ENCODE measurements at places on chromosomes 3 and 15. TPM values are rescaled to one million over a fixed set of nuclear protein-coding genes. Genes with fewer than 3 reads are reported as not detected.

Gene LARP6
- total RNA-seq: 0.26 TPM

Gene PLSCR5
- not detected for total RNA-seq

Gene CCR9
- total RNA-seq: 0.15 TPM

Gene CD200R1
- total RNA-seq: 6.7 TPM

Gene STXBP5L
- not detected for total RNA-seq

Gene ADAMTS7
- total RNA-seq: 1.2 TPM

Gene GRAMD2A
- 0.50 TPM for total RNA-seq

DNA sequence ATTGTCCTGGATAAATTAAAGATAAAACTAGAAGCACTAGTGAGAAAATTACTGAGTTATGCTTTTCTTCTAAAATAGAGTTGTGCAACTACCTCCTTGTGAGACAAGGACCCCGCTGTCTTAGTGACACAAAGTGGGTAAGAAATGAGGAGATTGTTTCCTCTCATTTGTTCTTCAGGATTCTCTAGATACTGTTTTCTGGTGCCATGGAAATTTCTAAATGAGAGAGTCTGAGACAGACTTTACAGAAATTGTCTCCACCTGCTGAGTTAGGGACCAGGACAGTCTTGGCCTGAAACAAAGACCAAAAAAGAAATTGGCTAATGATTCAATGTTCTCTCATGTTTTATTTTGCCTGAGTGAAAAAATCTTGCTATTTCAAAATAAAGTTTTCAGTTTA lies 427.5 kb downstream of the TUSC7 start:
- ATAC-seq: no peak

GRCh38 chr3:28280781-28281180 lies 39.4 kb downstream of the CMC1 start:
- no peak for ATAC-seq

- no peak for ATAC-seq
These were observed 234.4 kb upstream of the TPRG1 start for GRCh38 chr3:188937389-188937788.

GRCh38 chr3:152104847-152105415 lies 163.8 kb upstream of the MBNL1 start:
- no peak for ATAC-seq

DNA sequence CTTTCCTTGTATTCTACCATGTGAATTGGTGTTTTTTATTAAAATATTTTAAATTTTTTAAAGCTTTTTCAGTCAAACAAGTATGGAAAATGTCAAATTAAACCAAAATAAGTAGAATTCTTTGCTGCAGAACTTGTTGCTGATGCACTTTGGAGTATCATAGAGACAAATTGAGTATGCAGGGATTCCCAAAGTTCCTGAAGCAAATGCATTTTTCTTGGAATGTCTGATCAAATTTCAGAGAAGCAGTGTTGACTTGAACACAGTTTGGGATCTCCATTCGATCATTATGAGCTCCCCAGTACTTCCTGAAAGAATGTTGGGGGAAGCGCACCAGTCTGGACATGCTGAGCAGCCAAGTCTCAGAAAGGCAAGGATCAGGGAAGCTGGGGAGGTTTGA lies 517.8 kb upstream of the CFAP20DC start:
- ATAC-seq: no peak

- no peak for ATAC-seq
These were observed 905.8 kb downstream of the IGSF11 start for GRCh38 chr3:118128886-118129285.

DNA sequence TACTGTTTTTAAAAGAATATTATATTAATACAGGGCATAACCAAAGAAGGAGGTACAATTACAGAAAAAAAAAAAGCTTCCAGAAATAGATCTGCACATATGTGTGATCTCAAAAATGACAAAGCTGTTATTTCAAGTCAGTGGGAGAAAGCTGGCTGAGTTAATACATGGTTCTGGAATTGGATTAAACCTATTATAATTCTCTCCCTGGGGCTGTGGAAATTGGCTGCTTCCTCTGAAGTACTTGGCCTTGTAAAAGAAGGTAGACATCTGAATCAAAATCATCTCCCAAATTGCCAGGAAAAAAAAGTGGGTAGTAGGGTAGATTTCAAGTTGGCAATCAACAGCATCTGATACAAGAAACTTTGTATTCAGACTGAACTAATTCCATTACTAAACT lies 723.9 kb upstream of the ALCAM start:
- no peak for ATAC-seq

DNA sequence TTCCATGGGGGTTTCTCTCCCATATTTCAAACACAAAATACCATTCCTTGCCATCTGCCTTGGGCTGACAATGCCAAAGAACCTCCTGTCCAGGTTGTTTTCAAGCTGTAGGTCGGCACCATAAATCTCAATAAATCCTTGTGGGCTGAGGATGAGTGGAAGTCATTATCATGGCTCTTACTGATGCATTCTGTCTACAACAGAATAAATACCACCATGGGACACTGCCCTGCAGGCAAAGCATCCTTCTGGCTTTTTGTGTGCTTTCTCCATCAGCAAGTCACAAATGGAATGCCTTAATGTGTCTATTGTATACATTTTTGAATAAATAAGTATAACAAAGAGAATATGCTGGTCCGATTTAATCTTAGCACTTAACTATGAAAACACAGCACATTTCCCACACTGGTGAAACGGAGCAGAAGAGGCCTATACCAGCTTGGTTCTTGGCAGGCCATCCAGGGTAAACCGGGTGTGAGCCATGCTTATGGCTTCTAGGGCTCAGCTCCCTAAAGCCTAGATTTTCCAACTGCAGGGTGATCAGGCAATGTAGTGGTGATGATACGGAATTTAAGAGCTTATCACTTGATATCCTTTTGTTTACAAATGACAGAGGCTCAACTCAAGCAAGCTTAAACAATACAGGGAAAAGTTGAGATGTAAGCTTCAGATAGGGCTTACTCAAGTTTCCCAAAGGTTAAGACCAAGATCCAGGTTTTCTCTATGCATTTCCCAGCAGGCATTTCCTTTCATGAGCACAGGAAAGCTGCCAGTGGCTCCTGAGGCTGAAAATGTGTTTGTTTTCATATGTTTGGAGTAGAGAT lies 133.2 kb upstream of the LRTM1 start:
- ATAC-seq: no peak

DNA sequence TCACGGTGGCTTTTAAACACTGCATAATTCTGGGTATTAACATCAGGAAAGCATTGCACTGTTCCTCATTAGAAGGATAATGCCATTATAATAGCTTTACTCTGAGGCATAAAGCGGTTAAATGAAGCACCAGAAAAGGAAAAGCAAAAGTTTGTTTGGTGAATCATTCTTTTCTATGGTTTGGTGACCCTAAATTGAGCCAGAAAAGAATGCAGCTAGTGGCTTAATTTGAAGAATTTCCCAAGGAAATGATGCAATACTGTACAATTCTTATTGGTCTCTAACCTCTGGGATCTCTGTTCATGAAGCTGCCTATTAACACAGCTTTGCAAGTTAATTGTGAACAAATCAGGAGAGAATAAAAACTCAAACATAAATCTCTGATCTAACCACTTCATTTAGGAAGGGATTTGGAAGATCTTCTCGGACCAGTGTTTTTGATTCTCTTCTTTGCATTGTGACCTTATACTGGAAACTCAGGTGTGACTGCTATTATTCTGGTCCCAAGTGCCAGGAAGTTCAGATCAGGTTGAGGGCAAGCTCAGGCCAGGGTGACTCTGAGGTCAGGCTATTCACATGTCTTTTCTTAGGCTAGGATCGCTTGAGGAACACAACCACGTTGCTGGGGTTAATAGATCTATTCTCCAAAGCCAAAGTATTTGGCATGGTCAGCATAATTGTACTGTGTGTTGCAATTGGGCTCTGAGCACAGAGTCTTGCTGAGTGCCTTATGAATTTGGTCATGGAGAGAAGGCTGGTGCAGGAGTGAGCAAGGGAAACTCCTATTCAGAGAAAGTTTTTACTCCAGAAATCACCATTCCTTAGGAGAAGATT lies 11.3 kb upstream of the DLG1 start:
- peak; percentile 41 for ATAC-seq

- ATAC-seq: no peak
These were observed 74.2 kb upstream of the FNDC3B start for GRCh38 chr3:171965067-171965712.

- ATAC-seq: peak; percentile 45
These were observed 1.7 kb upstream of the CFAP91 start for GRCh38 chr3:119700920-119701734.

DNA sequence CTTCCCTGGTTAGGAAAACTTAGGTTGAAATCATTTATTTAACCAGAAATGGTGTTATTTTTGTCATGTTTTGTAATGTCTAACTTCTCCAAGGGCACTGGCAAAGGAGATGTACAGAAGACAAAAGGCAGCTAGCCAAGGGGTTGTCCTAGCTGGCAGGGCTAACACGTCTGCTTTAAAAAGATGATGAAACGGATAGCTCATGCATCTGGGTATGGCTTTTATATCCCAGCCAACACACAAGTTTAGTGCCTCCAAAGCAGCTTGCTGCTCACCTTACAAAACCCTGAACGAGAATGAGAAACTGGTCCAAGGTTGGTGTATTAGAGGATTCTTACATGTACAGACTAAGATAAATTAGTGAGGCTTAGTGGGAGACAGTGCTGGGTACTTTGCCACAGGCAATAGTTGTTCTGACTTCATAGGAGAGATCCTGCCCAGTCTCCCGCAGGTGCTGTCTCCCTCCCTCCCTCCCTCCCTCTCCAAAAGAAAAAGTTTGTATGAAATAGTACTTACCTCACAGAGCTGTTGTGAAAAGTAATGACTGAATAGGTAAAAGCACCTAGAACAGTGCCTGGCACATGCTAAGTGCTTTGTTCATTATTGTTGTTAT lies 47.8 kb downstream of the KCNMB2 start:
- no peak for ATAC-seq

Measured in activated T-helper 17 cell treated with anti-CD3 and anti-CD28 coated beads, Interleukin-2, amount 50 U/mL, for 72 hours (primary cell).